ENCODE measurements at places on chromosomes 7 and 10.

- DNase-seq: no peak
Observed at GRCh38 chr7:48280100-48280499, 108.8 kb downstream of the ABCA13 start.

DNA sequence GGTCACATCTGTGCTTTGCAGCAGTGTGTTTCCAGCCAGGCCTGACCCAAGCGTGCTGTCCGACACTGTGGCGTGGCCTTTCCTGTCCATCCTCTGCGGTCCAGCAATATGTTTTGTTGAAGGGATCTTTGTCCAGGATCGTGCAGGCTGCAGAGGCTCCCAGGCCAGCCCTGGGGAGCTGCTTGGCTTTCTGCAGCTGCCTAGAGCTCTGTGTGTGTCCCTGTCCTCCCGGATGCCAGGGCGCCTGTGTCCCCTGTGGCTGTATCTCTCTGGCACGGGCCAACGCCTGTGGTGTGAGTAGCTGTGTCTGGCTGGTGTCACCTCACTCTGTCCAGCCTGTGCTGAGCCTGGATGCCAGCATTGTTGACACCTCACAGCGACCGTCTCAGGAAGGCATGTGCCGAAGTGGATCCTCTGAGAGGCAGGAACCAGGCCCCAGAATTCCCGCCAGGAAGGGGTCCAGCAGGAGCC, 94.5 kb downstream of the INPP5A start:
- no peak for DNase-seq

DNA sequence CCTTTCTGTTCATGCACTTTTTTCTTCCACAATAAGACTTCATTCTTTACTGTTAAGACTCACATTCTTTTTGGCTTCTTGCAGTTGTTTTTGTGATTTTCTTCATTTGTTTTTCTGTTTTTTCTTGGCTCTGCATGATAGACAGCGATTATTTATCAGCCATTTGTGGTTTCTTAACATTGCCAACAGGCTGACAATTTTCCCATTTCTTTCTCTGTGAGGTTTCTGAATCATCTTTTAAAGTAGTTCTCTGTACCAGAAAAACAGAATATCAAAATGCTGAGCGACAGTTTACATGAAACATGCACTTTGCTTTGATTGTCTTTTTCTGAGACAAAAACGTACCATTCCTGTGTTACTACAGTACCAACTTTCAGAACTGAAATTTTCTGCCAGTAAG, 334.2 kb upstream of the MAGI2 start:
- DNase-seq: no peak

DNA sequence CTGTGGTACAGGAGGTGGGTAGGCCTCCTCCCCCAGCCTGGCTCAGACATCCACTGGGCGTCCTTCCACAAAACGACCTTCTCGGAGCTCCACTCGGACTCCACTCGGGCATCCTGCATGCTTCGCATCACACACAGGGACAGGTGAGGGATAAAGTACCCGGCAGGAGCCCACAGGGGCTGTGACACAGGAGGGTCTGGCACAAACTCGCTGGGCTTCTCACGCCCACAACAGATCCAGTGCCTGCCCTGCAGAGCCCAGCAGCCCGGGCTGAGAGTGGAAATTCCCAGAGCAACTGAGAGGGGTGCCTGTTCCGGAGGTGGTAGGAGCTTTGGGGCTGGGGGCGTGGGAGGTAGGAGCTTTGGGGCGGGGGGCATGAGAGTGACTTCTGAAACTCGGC, 108.4 kb downstream of the MKI67 start:
- DNase-seq: no peak

DNA sequence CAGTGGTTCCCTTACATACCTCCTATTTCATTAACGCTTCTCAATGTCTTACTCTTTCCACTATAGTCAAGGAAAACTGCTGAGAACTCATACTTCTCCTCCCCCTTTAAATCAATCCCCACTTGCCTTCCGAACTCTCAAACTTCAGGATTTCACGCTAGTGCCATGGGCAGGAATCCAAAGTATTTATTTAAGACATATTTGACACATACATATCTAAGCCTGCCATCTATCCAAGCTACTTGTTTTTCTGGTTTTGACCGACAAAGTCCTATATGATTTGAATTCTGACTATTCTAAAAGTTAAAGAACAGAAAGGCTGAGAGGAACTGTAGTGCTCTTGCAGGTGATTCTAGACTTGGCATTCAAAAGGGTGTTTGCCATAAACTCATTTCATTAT, 51.8 kb downstream of the CCDC6 start:
- DNase-seq: no peak

DNA sequence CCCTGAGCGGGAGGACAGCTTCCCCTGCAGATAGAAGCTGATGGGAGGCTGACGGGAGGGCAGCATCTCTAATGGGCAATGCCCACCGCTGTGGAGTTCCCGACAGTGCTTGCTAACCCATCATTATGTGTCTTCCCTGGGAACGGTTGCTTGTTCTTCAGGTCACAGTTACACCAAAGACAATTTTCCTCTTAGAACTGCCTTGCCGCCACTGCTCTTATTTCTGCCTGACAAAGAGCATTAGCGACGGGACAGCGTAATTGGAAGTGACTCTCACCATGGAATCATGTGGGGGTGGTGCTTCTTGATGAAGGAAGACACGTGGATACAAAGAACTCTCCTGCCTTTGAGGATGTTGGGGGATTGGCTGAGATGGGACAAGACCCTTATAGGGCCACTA, 81.3 kb upstream of the NPS start:
- no peak for DNase-seq

GRCh38 chr10:130257897-130258296, 121.7 kb downstream of the GLRX3 start:
- DNase-seq: no peak

DNA sequence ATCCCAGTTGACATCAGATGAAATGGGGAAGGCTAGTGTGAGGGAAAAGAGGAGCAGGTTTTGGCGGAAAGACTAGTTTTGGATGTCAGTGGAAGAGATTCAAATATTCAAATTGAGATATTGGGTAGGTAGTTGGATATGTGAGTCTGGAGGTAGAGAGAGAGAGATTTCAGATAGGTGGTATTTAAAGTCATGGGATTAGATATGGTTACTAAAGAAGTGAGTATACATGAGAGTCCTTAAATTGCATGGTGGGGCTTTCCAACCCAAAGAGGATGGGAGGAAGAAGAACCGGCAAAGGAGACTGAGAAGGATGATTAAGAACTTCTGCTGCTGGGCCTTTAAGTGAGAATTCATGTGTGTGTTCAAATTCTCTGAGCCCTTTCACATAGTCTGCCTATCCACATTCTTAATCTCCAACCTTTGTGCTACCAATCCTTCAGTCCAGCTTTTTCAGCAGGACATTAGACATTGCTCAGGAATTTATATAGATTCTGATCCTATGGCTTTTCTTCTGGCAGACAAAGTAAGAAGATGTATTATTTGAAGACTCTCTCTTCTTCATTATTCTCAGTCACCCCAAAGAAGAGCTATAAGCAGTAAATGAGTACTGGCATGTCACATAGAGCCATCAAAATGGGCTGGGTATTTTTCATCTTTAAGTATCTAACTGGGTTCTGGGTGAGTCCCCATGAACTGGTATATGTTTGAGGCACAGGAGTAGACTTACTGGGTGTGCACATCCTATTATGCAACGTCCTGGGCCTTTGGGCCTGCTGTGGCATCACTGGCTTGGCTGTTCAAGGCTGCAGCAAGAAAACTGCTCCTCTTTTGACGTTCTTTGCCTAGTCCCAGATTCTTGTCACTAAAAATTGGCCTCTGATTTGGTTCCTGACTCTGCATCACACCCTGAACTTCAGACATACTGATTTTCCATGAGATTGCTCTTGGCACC, 33.6 kb downstream of the ST7 start:
- no peak for DNase-seq

GRCh38 chr10:70222340-70222794, 10.9 kb downstream of the PPA1 start:
- no peak for DNase-seq

DNA sequence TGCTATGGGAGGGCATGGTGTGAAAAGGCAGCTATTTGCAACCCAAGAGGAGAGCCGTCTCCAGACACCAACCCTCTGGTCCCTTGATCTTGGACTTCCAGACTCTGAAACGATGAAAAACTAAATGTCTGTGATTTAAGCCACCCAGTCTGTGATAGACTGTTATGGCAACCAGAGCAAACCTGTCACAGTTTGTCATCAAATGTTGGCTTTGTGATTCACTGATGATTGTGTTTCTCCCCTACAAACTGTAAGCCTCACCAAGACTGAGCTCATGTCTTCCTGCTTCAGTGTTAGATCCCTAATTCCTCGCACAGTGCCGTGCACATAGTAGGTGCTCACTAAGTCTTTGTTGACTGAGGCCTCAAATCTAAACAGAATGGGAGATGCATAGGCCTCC, 224.6 kb upstream of the PITRM1 start:
- no peak for DNase-seq

GRCh38 chr10:66627156-66627555, 298.7 kb upstream of the LRRTM3 start:
- DNase-seq: peak; percentile 0

DNA sequence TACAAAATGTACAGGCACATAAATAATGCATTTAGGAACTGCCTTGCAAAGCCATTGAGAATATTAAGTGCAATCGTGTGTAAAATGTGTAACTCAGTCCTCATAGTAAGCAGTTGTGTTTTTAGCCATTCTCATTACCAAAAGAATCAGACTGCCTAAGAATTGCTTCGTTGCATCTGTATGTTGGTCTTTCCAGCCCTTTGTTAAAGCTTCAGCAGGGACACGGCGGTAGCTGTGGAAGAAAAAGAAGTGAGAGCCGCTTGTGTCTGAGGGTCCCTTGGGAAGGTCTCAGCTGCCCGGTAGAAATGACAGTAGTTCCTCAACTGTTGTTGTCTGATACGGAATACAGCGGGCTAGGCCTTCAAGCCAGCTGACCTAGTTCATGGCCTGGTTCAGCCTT, 22.8 kb upstream of the ACSL5 start:
- DNase-seq: no peak

- no peak for DNase-seq
Observed at GRCh38 chr7:117859246-117859812, 13.9 kb downstream of the CTTNBP2 start.

DNA sequence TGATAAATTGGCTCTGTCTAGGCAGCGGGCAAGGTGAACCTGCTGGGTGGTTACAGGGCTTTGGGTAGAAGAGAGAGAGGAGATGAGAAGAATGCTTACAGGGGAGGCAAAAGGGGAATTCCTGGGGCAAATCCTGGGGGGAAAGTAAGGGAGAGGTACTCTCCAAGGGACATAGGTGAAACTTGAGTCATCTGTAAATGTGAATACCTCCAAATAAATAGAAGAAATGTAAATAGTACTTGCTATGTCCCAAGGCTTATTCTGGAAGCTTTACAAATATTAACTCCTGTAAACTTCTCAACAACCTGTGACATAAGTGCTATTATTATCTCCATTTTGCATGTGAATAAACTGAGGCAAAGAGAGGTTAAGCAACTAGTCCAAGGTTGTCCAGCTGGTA, 57.7 kb upstream of the CDK13 start:
- no peak for DNase-seq

GRCh38 chr7:105098863-105099515, 85.0 kb downstream of the KMT2E start:
- DNase-seq: no peak

- DNase-seq: no peak
Observed at GRCh38 chr10:4498711-4499251, 327.2 kb upstream of the AKR1E2 start.

GRCh38 chr10:132453470-132453861, 56.5 kb downstream of the PWWP2B start:
- DNase-seq: no peak

DNA sequence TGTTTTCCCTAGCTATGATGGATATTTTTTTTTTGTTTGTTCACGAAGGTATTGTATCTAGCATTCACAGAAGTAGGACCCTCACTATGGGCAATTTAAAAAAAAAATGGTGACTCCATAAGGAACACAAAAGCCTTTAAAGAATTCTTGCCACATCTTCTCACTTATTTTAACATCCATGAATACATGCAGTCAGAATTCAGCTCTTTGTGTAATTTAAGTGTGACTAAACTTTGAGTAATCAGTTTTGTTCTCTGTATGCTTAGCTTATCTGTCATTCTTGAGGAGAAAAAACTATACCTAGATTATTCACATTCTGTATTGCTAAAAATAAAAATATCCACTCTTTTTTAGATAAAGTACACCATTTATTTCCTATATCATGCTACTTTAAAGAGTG, 313.2 kb upstream of the KCND2 start:
- no peak for DNase-seq

GRCh38 chr10:49010295-49010694, 70.7 kb upstream of the LRRC18 start:
- DNase-seq: no peak

- no peak for DNase-seq
Observed at GRCh38 chr7:84845971-84846370, 340.9 kb downstream of the SEMA3D start.

GRCh38 chr10:113438652-113439051, 114.2 kb upstream of the HABP2 start:
- no peak for DNase-seq

DNA sequence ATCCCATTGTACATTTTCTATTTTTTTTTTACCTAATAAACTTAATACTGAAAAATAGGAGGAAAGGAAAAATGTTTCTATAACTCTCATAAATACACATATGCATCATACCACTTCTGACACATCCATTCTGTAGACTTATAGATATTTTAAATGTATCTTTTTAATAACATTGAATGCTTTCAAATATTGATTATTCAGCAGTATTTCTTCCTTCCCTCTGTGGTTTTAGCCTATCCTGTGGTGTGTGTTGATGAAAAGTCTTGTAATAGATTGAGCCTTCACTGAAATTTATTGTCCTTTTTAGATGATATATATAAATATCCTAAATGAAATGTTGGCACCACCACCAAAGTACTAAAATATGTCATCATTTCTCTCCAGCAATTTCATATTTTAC, 218.1 kb downstream of the TSPAN12 start:
- DNase-seq: no peak

- DNase-seq: no peak
Observed at GRCh38 chr7:151432658-151433521, 7.1 kb downstream of the CRYGN start.

- no peak for DNase-seq
Observed at GRCh38 chr7:38451840-38452239, 178.4 kb upstream of the TARP start.

DNA sequence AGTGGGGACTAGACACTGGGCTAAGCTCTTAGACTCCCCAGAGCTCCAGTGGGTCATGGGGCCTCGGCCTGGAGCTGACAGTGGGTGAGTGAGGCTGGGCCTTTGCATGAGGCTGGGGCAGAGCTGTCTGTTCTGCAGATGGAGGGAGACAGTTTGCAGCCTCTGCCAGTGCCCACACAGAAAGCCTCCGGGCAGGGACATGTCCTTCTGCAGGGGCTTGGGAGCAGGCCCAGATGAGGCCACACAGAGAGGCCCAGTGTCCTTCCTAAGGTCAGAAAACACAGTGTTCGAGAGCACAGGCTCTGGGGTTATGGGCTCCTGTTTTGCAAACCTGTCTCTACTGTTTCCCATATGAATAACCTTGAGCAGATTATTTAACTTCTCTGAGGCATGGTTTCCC, 25.1 kb upstream of the HK1 start:
- DNase-seq: no peak

DNA sequence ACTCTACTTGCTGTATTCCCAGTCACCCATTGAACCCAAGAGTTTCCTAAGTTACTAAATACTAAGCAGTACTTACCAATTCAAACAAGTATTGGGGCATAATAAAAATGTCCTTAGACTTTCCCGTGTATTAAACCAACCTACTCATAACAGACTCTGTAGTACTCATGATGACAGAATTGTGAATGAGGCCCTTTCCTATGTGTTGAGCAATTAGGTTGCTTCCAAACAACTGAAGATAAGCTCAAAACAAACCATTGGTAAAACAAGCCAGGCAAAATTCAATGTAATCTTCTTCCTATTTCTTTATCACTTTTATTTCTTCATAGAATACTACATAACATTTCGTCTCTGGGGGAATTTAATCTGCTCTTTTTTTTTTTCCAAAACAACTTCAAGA, 106.5 kb upstream of the ANK3 start:
- no peak for DNase-seq

All from NCI-H524 treated with DMSO at 0.1 percent for 48 hours (cell line).